Hematopoietic multipotent progenitor cell treated with erythropoietin and hydrocortisone succinate and interleukin-3 and kit ligand, for 6 days (in vitro differentiated cells): ENCODE measurements at places on chromosomes 3 and 15.

GRCh38 chr3:31077021-31077601 lies 182.7 kb upstream of the GADL1 start:
- peak; percentile 10 for DNase-seq

- no peak for DNase-seq
Measured at GRCh38 chr15:36361351-36361870, 218.0 kb upstream of the CDIN1 start.

DNA sequence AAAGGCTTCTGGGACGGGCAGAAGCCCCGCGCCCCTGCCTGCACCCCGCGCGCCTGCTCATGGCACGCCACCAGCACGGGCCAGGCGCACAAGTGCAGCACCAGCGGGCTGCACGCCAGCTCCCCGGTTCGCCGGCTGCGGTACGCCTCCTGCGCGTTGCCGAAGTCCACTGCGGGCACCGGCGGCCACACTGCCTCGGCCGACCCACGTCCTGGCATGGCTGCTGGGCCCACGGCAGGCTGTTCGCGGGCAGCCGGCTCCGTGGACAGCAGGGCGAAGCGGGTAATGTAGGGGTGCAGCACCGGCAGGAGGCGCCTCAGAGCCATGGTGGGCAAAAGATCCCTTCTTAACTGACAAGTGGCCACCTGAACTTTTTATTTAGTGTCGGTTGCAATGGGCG lies 34.8 kb downstream of the MCCC1 start:
- no peak for DNase-seq

GRCh38 chr3:75192146-75192616 lies 471.9 kb upstream of the FRG2C start:
- DNase-seq: peak; percentile 76

DNA sequence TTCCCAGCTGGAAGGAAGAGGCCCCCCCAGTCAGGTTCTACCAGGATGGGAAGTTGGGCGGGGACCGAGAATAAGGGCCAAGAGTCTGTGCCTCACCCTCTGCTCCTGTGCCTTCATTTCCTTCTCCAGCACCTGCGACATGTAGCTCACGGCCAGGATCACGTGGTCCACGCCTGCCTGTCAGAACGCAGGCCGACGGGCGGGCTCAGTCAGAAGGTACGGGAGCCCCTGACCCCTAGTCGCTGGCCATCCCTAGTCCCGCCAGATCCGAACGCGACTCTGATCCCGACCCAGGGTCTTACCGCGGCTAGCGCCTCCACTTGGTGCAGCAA lies 489 bp downstream of the GMPPB start:
- peak; percentile 76 for DNase-seq

DNA sequence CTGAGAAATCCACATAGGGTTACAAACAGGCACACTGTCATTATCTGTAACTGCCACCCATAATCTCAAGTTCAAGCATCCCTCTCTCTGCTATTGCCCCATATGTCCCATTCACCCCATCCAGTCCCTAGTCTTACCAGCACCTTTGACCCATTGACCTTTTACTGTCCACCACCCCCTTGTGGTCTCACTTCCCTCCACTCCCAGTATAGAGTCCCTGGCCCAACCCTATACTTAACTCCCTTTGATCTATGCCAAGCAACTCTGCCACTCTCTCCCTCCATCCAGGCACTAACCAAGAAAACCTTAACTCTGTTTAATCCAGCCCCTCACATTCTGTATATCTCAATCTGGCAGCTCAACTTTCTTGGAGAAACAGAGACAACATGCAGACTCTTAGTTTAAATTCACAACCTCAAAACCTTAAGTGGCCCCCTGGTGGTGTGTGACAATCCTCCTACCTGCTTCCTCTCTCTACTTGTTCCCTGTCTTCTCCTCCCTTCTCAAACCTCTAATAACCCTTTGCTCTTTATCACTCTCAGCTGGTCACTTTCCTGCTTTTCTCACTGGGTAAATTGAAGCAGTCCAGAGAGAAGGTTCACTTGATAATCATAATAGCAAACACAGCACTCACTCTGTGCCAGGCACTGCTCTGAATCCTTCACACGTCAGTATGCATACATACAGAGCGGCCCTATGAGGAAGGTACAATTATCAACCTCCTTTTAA lies 162.7 kb downstream of the STT3B start:
- DNase-seq: peak; percentile 54

- no peak for DNase-seq
Measured at GRCh38 chr3:100426067-100426682, 24.8 kb downstream of the LNP1 start.

DNA sequence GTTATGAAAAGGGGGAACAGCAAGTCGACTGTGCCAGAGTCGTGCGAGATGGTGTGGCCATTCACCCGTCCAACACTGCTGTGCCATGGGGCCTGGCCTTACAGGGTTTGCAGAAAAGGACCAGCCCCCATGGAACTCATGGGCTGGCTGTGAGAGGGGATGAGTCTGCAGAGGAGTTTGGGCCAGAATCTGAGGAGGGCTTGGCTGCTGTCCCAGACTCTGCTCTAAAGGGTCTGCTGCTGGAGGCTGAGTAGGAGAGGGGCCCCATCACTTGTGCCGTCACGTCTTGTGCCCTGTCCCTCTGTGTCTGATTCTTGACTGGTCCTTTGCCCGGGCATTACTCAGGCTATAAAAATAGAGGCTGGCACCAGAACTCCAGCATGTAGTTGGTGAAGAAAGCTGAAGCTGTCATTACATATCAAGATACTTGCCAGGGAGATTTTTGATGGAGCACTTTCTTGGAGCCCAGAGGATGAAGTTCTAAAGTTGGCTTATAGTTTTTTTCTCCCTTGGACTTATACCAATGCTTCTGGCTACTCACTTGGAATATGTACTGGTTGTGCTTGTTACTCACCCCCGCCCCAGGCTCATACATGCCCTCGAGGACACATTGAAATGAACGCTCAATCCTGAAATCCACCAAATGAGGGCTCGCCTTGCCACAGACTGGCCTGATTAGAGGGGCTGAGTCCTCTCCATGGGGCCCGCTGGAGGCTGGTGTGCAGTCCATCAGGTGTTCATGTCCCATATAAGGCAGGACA lies 10.2 kb downstream of the PXYLP1 start:
- no peak for DNase-seq
